ENCODE measurements at places on chromosomes 4 and X.

- no peak overlapping the region for H3K4me3 ChIP-seq
- no peaks in the 10 kb centered on the region for H3K36me3 ChIP-seq
- H3K27me3 ChIP-seq, result no peaks in the 10 kb centered on the region
- no peak overlapping the region for H3K27ac ChIP-seq
Observed at GRCh38 chr4:155614111-155614762, 52.4 kb upstream of the GUCY1A1 start.

GRCh38 chr4:119209077-119209476 lies 3.4 kb upstream of the USP53 start:
- peak overlapping the region; percentile 62 for H3K27ac ChIP-seq
- no peaks in the 10 kb centered on the region for H3K36me3 ChIP-seq
- peaks cover 62% of the 10 kb centered on the region for H3K4me1 ChIP-seq
- DNase-seq, result peak; percentile 83

GRCh38 chr4:119477412-119478053 lies 151.1 kb downstream of the PDE5A start:
- DNase-seq, result no peak
- H3K27me3 ChIP-seq, result no peaks in the 10 kb centered on the region
- H3K36me3 ChIP-seq, result no peaks in the 10 kb centered on the region
- H3K4me1 ChIP-seq, result no peaks in the 10 kb centered on the region
- H3K27ac ChIP-seq, result no peak overlapping the region
- H3K4me3 ChIP-seq, result no peak overlapping the region

DNA sequence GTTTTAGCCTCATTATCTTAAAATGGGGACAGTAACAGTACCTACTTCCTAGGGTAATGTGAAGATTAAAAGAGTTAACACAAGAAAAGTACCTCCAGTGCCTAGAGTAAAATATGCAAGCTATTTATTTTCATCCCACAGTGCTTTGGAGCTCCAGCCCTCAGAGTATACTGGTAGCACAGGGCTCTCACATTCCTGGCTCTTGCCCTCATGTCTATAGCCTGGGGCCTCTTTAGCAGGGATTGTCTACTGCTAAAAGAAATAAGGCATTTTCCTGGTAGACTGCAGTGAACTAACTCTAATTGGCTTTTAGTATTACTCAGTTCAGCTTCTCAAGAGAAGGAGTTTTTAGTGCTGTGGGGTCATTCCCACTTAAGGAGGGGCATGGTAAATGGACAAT lies 60.8 kb downstream of the RRAGB start:
- no peaks in the 10 kb centered on the region for H3K27me3 ChIP-seq
- no peak overlapping the region for H3K27ac ChIP-seq
- no peaks in the 10 kb centered on the region for H3K36me3 ChIP-seq
- no peak overlapping the region for H3K4me3 ChIP-seq
- no peaks in the 10 kb centered on the region for H3K4me1 ChIP-seq
- DNase-seq, result no peak

GRCh38 chr4:43234626-43235415 lies 342.3 kb downstream of the GRXCR1 start:
- no peaks in the 10 kb centered on the region for H3K36me3 ChIP-seq
- no peaks in the 10 kb centered on the region for H3K4me1 ChIP-seq
- H3K4me3 ChIP-seq, result no peak overlapping the region
- H3K27me3 ChIP-seq, result no peaks in the 10 kb centered on the region
- DNase-seq, result no peak

- H3K36me3 ChIP-seq, result no peaks in the 10 kb centered on the region
- H3K27me3 ChIP-seq, result no peaks in the 10 kb centered on the region
- no peak for DNase-seq
- H3K4me1 ChIP-seq, result no peaks in the 10 kb centered on the region
Observed at GRCh38 chrX:29143356-29143755, 556.1 kb downstream of the IL1RAPL1 start.

DNA sequence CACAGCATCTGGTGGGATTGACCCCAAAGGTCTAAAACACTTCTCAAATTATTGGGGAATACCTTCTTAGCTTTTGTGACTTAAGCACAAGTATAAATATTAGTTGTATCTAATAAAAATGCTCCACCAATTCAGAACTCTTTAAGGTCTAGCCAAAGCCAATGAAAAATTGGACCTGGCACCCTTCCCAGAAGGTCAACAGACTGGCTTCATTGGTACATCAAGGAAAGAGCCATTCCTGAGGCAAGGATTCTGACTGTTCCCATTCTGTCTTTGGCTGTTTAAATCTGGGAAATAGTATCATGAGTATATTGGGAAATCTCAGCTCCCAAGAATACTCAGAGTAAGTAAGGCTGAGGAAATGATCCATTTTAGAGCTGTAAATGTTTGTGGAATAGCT lies 153.0 kb upstream of the TRPC5 start:
- no peaks in the 10 kb centered on the region for H3K27me3 ChIP-seq
- H3K4me3 ChIP-seq, result no peak overlapping the region
- H3K4me1 ChIP-seq, result no peaks in the 10 kb centered on the region
- DNase-seq, result no peak
- no peak overlapping the region for H3K27ac ChIP-seq

All from endothelial cell of umbilical vein (primary cell).